GM04503 (cell line): ENCODE measurements at places on chromosomes 16 and 17.

- no peak for DNase-seq
Measured at GRCh38 chr17:56642424-56642823, 48.9 kb downstream of the NOG start.

GRCh38 chr16:64392456-64392855 is 729.4 kb downstream of the CDH11 start:
- no peak for DNase-seq

DNA sequence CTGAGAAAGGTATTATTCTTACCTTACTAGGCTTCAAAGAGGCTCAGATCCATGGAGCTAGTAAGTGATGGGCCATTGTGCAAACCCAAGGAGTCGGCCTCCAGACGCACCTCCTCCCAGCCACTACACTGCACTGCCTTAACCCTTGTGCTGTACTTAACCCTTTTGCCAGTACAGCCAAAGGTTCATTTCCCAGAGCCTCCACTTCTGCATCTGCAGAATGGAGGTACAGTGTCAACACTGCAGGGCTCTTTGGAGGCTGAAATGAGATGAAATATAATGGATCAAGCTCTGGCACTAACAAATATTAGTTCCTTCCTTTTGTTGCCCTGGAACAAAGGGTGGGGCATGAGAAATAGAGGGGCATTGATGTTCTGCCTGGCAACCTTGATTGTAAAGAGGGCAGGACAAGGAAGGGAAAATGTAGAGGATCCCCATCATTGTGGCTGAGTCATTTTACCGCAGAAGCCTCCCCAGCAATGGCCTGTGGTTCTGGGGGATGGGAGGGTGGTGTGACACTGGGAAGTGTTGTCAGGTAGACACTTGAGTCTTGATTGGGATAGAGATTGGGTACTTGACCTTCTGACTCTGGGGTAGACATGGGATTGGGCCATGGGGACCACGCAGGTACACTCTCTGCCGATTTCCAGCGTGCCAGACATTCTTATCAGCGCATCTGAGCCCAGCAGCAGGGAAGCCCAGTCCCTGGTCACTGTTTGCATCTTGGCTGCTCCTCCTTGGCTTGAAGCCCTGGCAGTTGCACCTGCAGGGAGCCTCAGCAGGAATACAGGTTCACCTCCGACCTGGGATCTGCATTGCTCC is 84.0 kb downstream of the MSI2 start:
- DNase-seq, result no peak

- DNase-seq, result no peak
Measured at GRCh38 chr17:12627781-12628451, 37.8 kb upstream of the MYOCD start.

- DNase-seq, result no peak
Measured at GRCh38 chr16:177981-178667, 1.6 kb downstream of the HBA1 start.

GRCh38 chr16:28572696-28573510 is 19.2 kb downstream of the SGF29 start:
- DNase-seq, result no peak

GRCh38 chr17:66633317-66633965 is 201.5 kb upstream of the CACNG5 start:
- DNase-seq, result no peak

- no peak for DNase-seq
Measured at GRCh38 chr16:83215406-83216001, 588.7 kb downstream of the CDH13 start.

DNA sequence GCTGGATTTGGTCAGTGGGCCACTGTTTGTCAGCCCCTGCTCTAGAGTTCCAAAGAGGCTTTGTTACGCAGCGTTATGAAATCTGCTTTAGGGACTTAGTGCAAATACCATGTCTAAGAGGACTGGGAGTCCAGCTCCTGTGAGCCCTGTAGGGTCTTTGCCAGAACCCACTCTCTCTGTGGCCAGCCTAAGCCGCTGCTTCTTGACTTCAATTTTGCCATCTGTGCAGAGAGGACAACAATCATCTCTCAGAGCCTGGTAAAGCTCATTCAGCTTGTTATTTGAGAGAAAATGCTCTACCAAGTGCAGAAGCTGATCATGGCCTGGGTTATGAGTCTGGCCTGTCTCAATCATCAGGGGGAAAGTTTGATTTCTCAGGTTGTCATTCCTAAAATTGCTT is 17.9 kb downstream of the CA10 start:
- DNase-seq, result no peak

DNA sequence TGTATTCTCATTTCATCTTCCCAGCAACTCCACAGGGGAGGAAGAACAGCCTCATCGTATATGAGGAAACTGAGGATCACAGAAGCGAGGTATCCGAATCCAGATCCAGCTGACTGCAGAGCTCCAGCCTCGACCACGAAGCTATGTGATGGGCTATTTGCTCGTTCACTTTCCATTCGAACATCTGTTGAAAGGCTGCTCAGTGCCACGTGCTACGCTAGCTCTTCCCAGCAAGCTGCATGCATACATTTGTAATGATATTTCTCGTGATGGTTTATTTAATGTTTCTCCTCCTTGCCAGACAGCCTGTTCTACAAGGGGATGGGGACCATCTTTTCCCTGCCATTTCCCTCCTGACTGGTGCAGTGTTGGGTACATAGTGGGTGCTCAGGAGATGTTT is 48.4 kb upstream of the RCVRN start:
- no peak for DNase-seq

DNA sequence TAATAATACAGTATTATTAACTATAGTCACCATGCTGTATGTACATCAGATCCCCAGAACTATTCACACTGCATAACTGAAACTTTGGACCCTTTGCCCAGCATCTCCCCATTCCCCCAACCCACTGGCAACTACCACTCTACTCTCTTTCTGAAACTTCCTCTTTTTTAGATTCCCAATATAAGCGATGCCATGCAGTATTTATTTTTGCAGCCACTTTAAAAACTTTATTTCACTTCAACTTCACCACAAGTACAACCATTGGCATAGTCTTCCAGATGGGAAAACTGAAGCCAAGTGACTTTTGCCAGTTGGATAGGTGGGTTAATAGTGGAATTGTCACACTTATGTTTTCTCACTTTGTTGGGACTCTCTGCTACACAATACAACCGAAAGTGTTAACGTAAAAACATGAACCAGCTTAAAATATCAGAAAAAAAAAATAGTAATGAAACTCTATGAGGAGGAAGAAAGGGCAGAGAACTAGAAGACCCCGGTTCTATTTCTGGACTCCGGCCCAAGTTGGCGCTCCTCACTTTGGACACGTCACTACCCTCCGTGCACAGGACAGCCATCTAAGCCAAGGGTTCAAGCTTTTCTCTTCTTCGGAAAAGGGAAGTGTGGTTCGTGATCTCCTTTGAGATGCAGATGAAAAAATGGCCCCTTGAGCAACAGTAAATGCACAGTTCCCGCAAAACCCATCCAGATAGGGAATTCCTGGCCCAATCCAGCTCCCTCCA is 743 bp downstream of the SHCBP1 start:
- no peak for DNase-seq

GRCh38 chr17:81393684-81394376 is 1.4 kb upstream of the BAHCC1 start:
- peak; percentile 95 for DNase-seq

DNA sequence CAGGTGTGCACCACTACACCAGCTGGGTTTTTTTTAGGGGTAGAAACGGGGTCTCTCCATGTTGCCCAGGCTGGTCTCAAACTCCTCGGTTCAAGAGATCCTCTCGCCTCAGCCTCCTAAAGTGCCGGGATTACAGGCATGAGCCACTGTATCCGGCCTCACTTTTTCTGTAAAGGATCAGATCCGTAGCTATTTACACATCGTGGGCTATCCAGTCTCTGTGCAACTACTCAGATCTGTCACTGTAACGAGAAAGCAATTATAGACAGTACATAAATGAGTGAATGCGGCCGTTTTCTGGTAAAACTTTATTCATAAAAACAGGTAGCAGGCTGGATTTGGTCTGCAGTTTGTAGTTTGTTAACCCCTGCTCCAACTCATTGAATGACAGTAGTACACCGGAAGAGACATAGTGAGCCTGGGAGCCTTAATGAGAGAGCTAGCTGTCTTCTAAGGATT is 44.5 kb downstream of the VMP1 start:
- no peak for DNase-seq

GRCh38 chr17:31428111-31428510 is 36.6 kb downstream of the RAB11FIP4 start:
- no peak for DNase-seq

GRCh38 chr17:59284317-59284716 is 47.1 kb upstream of the YPEL2 start:
- DNase-seq, result no peak

- no peak for DNase-seq
Measured at GRCh38 chr17:81067391-81067811, 32.5 kb downstream of the BAIAP2 start.

GRCh38 chr17:81690066-81690465 is 6.3 kb downstream of the HGS start:
- no peak for DNase-seq

GRCh38 chr17:29571883-29572681 is 3.6 kb downstream of the TP53I13 start:
- DNase-seq, result no peak

GRCh38 chr16:11586856-11587642 is at the start of gene LITAF:
LITAF (minus strand) TSS chr16:11586919; CDS start chr16:11556730, 30,189 bp downstream.
- DNase-seq, result no peak

- DNase-seq, result no peak
Measured at GRCh38 chr17:29713626-29714025, 90.9 kb upstream of the CORO6 start.

DNA sequence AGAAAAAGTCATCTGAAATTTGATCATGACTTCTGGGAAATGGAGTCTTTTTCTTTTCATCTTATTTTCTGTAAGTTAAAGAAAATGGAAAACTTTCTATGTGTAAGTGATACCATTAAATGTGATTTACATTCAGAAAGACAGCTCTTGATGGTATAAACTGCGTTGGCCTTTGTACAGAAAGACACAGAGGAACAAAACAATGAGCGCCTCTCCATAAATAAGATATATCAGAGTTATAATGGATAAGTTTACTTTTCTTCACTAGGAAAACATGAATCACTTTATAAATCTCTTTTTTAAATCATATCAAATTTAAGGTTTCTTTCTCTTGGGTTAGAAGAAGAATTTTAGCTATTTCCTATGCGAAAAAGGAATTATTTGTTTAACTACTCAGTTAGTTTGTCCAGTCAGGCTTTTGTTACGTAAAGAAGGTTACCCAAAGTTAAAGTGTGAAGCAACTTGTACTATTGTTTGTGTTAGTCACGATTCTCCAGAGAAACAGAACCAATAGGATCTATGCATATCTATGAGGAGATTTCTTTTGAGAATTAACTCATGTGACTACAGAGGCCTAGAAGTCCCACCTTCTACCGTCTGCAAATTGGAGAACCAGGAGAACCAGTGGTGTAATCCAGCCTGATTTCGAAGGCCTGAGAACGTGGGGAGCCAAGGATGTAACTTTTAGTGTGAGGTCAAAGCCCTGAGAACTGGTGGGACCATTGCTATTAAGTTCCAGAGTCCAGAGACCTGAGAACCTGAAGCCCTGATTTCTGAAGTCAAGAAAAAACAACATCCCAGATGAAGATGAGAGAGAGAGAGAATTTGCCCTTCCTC is 295.4 kb upstream of the KCNJ16 start:
- no peak for DNase-seq

- DNase-seq, result no peak
Measured at GRCh38 chr16:67388191-67388590, 5.1 kb downstream of the TPPP3 start.

DNA sequence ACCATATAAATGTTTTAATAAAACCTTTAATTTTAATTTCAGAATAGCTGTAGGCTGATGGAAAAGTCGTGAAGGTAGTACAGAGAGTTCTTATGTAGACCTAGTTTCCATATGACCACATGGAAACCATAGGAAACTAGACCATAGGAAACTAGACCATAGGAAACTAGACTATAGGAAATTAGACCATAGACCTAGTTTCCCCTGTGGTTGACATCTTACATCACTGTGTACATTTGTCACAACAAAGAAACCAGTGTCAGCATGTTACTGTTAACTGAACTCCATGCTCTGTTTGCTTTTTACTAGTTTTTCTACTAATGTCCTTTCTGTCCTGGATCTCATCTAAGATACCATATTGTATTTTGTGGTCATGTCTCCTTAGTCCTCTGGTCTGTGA is 14.6 kb downstream of the NUDT7 start:
- DNase-seq, result no peak

- DNase-seq, result no peak
Measured at GRCh38 chr17:34902831-34903547, 58.3 kb downstream of the CCT6B start.

DNA sequence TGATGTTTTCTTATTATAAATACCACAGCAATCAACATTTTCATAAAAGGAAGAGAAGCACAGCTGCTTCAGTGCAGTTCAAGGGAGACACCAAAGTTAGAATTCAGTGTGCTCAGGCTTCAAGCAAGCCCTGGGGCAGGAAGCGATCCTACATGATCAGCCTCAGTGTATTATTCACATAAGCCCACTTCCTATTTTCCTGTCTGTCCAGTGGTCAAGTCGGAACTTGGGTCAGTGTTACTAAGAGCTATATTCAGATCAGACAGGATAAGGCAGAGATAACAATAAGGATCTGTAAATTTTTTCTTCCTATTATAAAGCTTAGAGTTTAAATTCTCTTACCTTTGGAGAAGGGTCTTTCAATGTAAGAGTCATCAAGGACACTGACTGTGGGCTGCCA is 12.9 kb downstream of the HEATR6 start:
- no peak for DNase-seq

DNA sequence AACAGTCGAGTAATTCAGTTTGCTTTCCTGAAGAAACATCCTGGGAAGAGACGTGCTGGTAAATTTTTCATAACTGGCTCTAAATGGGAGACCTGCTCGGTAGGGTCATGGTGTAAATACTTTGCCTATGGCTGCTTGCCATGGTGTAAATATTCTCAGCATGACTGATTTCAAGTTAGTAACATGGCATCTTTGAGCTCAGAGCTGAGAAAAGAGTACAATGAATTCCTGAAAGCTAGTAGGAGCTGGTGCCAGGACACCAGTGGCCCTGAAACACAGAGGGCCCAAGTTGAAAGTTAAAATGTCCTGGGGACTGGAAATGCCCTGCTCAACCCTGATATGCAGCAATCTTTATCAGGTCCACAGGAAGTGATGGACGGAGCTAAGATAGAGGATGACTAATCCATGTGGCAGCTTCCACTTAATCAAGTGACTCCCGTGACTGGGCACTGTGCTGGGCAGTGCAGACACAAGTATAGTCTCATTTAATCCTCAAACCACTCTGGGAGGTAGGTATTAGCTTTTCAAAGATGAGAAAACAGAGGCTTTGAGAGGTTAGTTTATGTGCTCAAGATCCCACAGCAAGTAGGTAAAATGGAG is 130.1 kb upstream of the ADAMTS18 start:
- DNase-seq, result no peak

GRCh38 chr17:5562661-5563360 is 21.5 kb downstream of the NLRP1 start:
- DNase-seq, result no peak
